ENCODE measurements at places on chromosomes 5 and 9.

DNA sequence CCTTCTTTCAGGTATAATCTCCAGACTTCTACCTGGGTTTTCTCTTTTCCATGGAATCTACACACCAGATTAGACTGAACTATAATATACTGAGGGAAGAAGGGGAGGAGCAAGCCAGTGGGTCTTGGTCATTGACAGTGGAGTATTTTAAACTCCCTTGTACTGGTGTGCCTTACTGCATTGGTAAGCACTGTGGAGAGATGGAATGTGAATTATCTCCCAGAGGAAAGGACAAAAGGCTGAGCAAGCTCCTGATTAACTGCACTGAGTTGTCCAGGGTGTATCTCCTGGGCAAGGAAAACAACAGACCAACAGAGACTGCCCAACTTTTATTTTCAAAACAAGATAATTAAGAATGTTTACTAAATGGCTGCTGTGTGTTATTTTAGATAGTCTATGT is 29.8 kb upstream of the SLCO6A1 start:
- DNase-seq, result no peak

DNA sequence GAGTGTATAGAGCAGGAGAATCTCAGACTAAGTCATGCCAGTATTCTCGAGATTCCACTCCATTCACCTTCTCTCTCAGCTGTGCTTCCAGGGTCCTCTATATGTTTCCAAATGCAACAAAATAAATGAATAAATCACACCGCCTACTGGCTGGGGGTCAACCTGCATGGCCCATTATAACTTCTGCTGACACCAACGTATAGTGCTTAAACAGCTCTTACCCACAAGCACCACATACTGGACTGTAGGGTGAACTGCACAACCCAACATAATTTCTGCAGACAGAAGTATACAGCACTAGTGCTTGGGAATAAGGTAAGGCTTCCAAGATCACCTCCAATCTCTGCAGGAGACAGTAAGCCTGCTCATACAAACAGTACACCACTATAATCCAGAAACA is 33.1 kb upstream of the HTR4 start:
- no peak for DNase-seq

- no peak for DNase-seq
These were observed 21.3 kb downstream of the TLR4 start for GRCh38 chr9:117725426-117725887.

- DNase-seq, result no peak
These were observed 181.1 kb downstream of the MLLT3 start for GRCh38 chr9:20441166-20441565.

DNA sequence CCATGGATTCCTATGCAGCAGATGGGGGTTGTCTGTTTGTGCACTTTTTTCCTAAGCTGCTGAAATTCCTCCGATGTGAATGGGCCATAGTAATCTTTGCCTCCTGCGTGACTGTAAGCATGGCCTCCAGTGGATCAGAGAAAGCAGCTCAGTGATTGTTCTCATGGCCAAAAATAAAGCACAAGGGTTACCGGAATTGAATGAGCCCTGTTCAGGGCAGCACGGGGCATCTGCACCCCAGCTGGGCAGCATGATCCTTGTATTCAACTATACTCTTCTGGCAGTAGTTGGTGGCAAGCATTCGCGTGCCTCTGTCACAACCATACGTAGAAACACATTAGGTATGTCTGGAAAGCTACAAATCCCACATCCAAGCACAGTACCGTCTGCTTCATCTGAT is 193.9 kb downstream of the RORB start:
- DNase-seq, result no peak

GRCh38 chr5:59187857-59188256 is 605.0 kb downstream of the RAB3C start:
- no peak for DNase-seq

DNA sequence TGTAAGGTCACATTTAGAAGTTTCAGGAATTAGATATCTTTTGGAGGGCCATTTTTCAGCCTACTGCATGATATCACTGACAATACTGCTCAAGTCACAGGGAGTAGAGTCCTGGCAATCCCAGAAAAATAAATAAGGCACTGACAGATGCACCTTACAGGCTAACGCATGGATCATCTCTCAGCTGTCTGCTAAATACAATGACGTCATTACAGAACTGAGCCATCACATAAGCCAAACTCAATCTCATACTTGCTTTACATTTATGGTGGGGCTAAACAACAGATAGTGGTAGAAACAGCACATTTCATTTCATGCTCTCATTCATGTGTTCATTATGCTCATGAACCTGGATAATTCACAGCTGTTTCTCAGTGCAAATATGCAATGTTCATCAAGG is 243.7 kb downstream of the SEMA5A start:
- DNase-seq, result no peak

DNA sequence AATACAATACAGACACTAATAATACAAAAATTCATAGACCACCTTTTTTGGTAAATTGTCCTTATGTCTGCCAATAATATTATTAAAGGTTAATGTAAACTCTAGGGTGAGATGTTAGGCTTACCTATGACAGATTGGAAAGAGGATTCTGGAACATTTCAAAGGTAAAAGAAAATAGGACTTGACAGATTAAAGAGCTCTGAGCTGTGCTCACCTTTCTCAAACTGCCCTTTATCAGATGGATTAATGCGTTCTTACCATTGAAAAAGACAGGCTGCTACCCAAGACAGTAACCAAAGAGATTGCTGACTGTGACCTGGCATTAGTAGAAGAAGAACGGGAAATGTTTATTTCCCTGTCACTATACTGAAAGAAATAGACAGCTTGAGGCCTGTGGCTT is 156.1 kb upstream of the MRPS30 start:
- no peak for DNase-seq

DNA sequence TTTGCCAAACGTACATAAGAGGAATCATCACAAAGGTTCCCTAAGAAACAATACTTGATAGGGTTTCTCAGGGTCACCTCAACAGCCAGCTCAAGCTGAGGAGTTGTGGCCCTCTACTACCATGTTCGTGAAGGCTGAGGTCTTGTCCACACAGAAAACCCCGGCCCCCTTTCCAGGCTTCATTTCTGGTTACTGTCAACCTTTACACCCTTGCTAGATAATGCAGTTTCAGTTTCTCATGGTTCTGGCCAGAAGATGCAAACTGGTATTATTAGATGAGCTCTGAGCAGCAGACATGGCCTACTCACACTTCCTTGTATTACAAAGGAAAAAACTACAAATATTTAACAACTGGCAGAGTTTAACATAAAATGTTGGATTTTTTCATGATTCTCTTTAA is 22.8 kb upstream of the KCNN2 start:
- no peak for DNase-seq

DNA sequence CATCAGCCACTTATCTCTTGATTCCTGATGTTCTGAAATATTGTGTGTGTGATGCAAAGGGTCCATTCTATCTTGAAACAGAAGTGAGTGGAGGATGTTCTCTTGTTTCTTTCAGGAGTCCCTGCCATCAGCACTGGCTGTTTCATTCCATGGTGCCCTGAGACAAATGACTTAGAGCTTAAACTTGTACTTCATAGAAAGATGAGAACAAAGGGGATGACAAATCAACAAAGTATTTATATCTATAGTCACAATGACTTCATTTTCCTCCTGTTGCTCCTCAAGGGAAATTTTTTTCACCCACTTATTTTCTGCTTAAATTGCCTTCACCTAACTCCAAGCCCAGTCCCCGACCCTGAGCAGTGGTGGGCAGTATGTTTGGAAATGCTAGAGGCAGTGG is 171.6 kb downstream of the TARS1 start:
- no peak for DNase-seq

DNA sequence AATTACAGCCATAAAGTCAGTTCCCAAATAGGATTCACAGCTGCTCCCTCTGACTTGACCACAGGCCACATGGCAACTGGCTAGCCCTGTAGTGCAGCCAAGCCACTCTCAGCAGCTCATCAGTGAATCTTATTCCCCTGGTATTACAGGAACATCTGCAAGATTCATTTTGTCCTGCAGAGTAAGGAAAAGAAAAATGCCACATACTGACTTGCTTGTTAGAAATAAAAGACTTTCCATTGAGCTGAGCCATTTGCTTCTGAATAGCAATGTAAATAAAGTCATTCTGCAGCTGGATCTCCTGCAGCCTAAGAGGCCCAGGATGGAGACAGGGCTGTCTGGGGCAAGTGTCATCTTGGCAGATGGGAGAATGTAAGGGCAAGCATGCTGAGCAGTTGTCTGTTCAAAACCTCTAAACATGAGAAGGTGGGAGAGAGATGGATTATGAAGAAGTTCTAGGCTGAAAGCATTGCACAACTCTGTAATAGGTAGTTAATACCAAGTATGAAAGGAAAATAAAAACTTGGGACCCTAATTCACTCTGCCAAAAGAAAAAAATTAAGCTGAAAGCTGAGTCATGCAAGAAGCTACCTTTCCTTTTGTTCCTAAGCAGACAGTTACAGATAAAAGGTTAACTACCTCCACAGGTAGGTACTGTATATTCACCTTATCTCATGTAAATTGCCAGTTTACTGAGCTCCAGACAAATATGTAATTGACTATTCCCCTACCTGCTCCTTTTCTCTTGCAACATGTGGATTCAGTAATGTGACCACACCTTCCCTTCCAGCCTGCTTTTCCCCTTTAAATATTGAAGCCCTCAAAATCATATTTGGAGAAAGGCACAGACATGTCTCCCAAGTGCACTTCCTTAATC is 244.4 kb upstream of the RAI14 start:
- DNase-seq, result peak; percentile 77
